ENCODE measurements at places on chromosomes 1 and 21. TPM values are rescaled to one million over a fixed set of nuclear protein-coding genes. Genes with fewer than 3 reads are reported as not detected.

DNA sequence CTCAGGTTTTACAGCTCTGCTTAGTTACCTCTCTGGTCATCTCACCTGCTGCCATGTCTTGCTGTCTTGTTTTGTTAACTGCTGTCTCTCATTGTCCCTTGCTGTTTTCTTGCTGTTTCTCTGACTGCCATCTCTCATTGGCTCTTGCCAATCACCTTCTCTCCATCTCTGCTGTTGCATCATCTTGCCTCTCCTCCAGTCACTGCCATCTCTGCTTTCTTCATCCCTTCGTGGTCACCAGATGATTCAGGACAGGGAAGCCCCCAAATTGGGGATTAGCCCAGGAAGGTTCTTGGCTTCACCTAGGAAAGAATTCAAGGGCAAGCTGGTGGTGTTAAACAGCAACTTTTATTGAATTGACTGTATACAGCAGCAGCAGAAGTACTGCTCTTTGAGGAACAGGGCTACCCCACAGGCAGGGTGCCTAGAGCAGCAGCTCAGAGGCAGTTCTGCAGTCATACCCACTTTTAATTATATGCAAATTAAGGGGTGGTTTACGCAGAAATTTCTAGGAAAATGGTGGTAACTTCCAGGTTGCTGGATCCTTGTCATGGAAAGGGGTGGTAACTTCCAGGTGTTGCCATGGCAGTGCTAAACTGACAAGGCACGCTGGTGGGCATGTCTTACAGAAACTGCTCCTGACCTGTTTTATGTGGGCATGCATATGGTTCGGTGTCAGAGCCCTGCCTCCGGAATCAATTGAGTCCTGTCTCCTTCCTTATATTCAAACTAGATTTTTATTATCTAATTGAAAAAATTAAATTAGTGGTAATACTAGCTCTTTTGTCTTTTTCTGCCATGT is 33.4 kb downstream of the SUCO start:
- H3K27ac ChIP-seq, result no peak overlapping the region
- peaks cover 18% of the 10 kb centered on the region for H3K4me1 ChIP-seq
- no peak overlapping the region for H3K4me3 ChIP-seq
- DNase-seq, result no peak
- peaks cover 2% of the 10 kb centered on the region for H3K27me3 ChIP-seq

DNA sequence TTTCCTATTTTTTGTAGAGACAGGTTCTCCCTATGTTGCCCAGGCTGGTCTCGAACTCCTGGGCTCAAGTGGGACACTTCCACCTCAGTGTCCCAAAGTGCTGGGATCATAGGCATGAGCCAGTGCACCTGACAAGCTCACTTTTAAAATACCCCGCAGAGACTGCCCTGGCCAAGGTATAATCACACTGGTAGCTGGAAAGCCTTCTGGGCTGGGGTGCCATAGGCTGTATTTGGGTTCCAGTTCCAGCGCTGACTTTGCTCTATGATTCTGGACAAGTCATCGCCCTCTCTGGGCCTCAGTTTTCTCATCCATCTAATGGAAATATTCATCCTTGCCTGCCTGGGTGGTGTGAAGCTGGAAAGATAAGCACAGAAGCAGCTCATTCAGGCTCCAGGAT is 10.4 kb downstream of the LDLRAD1 start:
- H3K4me3 ChIP-seq, result no peak overlapping the region
- H3K36me3 ChIP-seq, result no peaks in the 10 kb centered on the region
- DNase-seq, result no peak
- H3K27me3 ChIP-seq, result peaks cover 42% of the 10 kb centered on the region

SLC9C2 gene
- not detected for total RNA-seq

DNA sequence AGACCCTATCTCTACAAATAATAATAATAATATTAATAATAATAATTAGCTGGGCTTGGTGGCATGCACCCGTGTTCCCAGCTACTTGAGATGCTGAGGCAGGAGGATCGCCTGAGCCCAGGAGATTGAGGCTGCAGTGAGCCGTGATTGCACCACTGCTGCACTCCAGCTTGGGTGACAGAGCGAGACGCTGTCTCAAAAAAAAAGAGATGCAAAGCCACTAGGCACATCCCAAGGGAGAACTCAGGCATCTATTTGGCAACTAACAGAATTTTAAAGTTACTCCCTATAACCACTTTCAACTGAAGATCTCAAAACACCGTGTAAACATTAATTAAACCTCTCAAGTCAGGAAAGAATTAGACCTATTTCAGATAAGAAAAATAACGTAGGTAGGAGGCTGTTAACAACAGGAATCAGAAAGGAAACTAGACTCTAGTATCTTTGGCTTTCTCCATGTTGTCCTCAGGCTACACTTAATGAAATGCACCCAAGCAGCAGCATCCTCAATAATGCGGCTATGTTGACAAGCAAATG is 3.7 kb downstream of the RNF19B start:
- DNase-seq, result no peak
- no peak overlapping the region for H3K4me3 ChIP-seq
- H3K27me3 ChIP-seq, result no peaks in the 10 kb centered on the region
- H3K27ac ChIP-seq, result no peak overlapping the region
- peaks cover 22% of the 10 kb centered on the region for H3K4me1 ChIP-seq
- no peaks in the 10 kb centered on the region for H3K36me3 ChIP-seq

All from HFFc6 (cell line).